ENCODE measurements at places on chromosomes 3 and 15. TPM values are rescaled to one million over a fixed set of nuclear protein-coding genes. Genes with fewer than 3 reads are reported as not detected.

CCR9 gene
- total RNA-seq: not detected

CEP70 gene
- total RNA-seq: 7.6 TPM

MKRN3 gene
- 3.3 TPM for total RNA-seq

UBAP1L gene
- total RNA-seq: 0.48 TPM

ROPN1B gene
- not detected for total RNA-seq

SLC7A14 gene
- total RNA-seq: not detected

IL17RD gene
- 0.83 TPM for total RNA-seq

SCN11A gene
- total RNA-seq: not detected

KBTBD13 gene
- total RNA-seq: not detected

ZNF639 gene
- 24.9 TPM for total RNA-seq

BUB1B gene
- 25.2 TPM for total RNA-seq

LHFPL4 gene
- not detected for total RNA-seq

CD200R1 gene
- 0.08 TPM for total RNA-seq

SCN5A gene
- 0.63 TPM for total RNA-seq

SERINC4 gene
- 0.10 TPM for total RNA-seq

TMEM40 gene
- 0.88 TPM for total RNA-seq

LRRC31 gene
- not detected for total RNA-seq

AMIGO3 gene
- total RNA-seq: 0.74 TPM

AHSG gene
- total RNA-seq: not detected

MTFMT gene
- total RNA-seq: 27.4 TPM

ADCY5 gene
- total RNA-seq: 0.50 TPM

QRICH1 gene
- total RNA-seq: 37.3 TPM

ADGRG7 gene
- not detected for total RNA-seq

PLCH1 gene
- total RNA-seq: 1.4 TPM

USP13 gene
- total RNA-seq: 11.1 TPM

CYP8B1 gene
- not detected for total RNA-seq

Data from A549 treated with RU486 at 1 μM for 4 hours (cell line).